Vagina (tissue), 2 donors: ENCODE measurements at places on chromosomes 3 and 15. TPM values are rescaled to one million over a fixed set of nuclear protein-coding genes. Genes with fewer than 3 reads are reported as not detected.

GRCh38 chr3:78091478-78092119 is 1051.7 kb downstream of the ROBO2 start:
- DNase-seq: no peak

DNA sequence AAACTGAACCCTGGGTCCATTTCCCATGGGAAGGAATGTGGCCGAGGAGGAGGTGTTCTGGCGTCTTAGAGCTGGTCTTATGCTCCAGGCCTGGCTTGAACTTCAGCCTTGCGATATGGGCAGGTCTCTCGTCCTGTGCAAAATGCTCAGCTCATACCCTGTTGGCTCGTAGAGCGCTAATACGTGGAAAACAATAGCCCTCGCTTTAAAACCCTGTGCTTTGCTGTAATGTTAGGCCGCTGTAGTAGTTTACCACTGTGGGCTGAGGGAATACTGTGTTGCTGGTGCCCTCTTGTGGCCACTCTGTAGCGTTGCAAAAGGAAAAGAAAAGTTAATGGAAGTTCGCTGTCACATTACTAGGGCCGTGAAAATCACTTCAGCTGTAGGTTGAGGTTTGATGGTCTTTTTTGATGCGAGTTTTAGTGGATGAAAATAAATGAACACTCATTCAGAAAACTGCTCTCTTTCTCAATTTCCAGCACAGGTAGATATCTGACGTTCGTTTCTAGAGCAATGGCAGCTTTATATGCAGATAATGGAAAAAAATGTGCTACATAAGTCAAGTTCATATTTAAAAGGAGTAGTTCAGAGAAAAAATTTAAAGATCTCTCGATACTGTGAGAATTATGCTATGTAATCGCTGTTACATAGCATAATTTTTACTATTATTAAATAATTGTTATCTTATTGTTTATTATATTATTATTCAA is 92.9 kb downstream of the MCTP2 start:
- DNase-seq: no peak

- no peak for DNase-seq
These were observed 217.3 kb upstream of the GOLIM4 start for GRCh38 chr3:168312984-168313383.

The GPR62 gene
- not detected for total RNA-seq

- no peak for DNase-seq
These were observed 41.5 kb downstream of the TLE3 start for GRCh38 chr15:70056091-70056680.

The EOMES gene
- total RNA-seq: 0.49 TPM

The CYP1A2 gene
- not detected for total RNA-seq

The TRPC1 gene
- total RNA-seq: 12.0 TPM

DNA sequence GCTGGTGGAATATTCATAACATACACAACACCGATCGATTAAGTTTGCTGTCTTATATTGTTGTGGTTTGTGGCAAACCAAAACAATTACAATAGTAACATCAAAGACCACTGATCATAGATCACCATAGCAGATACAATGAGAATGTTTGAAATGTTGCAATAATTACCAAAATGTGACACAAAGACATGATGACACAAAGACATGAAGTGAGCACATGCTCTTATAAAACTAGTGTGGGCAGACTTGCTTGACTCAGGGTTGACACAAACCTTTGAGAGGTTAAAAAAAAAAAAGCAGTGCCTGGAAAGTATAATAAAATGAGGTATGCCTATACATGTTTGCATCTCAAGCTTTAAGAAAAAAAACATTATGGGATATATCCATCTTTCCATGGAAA is 130.3 kb downstream of the NR1I2 start:
- no peak for DNase-seq

The GOLGA8G gene
- not detected for total RNA-seq

The GOLGA6L7 gene
- total RNA-seq: not detected

GRCh38 chr3:99332718-99333117 is 305.7 kb upstream of the COL8A1 start:
- no peak for DNase-seq

The CDC25A gene
- 8.8 TPM for total RNA-seq

- DNase-seq: no peak
These were observed 787.6 kb downstream of the FHIT start for GRCh38 chr3:60463685-60464084.

DNA sequence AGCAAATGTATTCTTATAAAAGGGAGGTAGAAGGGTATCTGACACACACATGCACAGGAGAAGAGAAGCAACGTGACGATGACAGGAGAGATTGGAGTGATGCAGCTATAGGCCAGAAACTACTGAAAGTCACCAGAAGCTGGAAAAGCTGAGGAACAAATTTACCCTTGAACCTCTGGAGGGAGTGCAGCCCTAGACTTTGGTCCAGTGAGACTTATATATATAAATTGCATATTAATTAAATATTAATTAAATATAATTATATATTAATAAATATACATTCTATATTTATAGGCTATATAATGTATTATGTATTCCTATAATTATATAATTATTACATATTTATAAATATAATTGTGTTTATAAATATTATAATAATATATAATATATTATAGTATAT is 96.5 kb upstream of the LMCD1 start:
- DNase-seq: no peak
